Activated T-cell treated with anti-CD3 and anti-CD28 coated beads, Interleukin-2, amount 50 U/mL, for 24 hours (primary cell): ENCODE measurements at places on chromosomes 3 and 15.

DNA sequence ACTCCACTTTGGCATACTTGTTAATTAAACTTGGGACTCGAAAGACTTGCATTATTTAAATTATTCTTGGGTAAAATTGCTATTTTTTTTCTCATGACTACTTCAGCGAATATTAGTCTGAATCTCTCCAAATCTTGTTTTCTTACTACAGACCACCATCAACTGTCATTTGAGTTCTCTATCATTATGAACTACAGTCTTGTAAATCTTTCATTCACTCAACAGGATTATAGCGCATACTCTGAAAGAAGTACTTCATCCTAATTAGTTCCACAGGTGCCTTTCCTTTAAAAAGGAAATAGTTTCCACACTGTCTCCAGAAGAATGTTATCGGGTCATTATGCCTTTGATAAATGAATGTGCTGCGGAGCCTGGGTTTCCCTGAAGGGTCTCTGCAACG is 149.5 kb downstream of the NLGN1 start:
- no peak for DNase-seq

- DNase-seq: no peak
Measured at GRCh38 chr3:57582474-57583168, 14.5 kb downstream of the ARF4 start.

DNA sequence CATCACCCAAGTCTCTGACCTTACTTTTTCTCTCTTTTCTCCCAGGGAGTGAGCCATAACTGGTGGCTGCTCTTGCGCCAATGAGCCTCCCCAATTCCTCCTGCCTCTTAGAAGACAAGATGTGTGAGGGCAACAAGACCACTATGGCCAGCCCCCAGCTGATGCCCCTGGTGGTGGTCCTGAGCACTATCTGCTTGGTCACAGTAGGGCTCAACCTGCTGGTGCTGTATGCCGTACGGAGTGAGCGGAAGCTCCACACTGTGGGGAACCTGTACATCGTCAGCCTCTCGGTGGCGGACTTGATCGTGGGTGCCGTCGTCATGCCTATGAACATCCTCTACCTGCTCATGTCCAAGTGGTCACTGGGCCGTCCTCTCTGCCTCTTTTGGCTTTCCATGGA is 13.2 kb upstream of the ATG7 start:
- no peak for DNase-seq

GRCh38 chr3:166481340-166481739 is 644.1 kb upstream of the BCHE start:
- DNase-seq: no peak

- peak; percentile 91 for DNase-seq
Measured at GRCh38 chr15:66700802-66701421, 1.1 kb upstream of the SMAD6 start.

DNA sequence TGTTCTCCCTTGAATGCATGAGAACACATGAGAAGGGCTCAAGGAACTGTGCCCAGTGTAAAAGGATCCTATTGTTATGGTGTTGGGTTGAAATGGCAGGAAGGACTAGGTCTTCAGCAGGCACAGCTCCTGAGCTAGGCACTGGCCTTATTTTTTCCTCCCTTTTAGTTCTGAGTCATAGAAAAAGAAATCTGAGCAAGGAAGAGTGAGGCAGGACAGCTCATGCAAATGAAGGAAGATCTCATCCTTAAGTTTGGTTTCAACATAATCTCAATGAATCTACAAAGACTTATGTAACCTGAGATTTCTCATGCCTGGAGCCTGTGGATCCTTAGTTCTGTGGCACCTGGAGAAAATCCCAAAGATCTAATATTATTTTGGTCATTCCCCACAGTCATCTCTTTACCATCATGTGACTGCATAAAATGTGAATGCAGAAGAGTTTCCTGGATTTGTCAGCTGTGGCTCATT is 188.6 kb upstream of the TBL1XR1 start:
- DNase-seq: no peak

DNA sequence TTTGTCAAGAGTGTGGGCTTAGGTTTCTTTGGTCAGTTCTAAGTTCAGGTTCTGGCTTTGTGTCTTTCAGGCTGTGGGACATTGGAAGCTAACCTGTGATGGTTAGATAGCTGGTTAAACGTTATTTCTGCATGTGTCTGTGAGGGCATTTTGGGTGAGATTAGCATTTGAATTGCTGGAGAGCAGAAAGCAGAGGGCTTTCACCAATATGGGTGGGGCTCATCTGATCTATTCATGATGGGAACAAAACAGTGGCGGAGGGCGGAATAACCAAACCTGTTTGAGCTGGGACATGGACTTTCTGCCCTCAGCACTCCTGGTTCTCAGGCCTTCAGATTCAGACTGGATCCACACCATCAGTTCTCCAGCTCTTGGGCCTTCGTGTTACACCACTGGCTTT is 195.4 kb downstream of the KLF13 start:
- DNase-seq: no peak

- DNase-seq: no peak
Measured at GRCh38 chr3:161866176-161866575, 369.6 kb downstream of the OTOL1 start.
